Astrocyte (in vitro differentiated cells and primary cell): ENCODE measurements at places on chromosomes 6 and 20. TPM values are rescaled to one million over a fixed set of nuclear protein-coding genes. Genes with fewer than 3 reads are reported as not detected.
A peak's percentile ranks its signal among the peaks of the same experiment; 100 is the strongest.

GRCh38 chr6:52497652-52498408 is 77.7 kb downstream of the EFHC1 start:
- DNase-seq = peak; percentile 62

DNA sequence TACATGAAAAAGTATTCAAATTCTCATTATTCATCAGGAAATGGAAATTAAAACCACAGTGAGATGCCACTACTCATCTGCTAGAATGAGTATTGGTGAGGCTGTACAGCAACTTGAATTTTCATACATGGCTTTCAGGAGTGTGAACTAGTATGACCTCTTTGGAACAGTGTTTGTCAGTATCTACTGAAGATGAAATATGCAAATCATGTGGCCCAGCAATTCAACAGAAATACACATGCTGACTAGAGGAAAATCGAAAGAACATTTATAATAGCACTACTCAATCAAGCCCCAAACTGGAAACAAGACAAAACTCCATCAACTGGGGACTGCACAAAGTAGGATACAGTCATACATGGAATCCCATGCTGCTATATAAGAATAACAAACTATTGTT is 102.2 kb downstream of the DCDC2 start:
- no peak for DNase-seq

DNA sequence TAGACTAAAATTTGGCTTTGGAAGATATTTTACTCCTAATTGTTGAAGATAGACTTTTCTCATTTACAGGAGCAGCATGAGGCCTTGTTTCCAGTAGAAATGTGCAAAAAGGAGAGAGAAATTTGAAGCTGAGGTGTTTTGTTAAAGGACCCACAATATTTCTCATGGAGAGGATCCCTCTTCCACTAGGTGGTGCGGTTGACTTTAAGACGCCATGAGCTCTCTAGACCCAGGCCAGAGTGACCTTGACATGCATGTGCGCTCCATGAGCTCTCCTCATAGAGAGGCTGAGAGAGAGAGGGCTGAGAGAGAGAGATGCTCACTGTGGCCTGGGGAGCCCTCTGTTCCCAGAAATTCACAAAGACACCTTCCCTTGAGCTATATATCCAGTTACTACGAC is 861.2 kb upstream of the EYS start:
- DNase-seq = no peak

DNA sequence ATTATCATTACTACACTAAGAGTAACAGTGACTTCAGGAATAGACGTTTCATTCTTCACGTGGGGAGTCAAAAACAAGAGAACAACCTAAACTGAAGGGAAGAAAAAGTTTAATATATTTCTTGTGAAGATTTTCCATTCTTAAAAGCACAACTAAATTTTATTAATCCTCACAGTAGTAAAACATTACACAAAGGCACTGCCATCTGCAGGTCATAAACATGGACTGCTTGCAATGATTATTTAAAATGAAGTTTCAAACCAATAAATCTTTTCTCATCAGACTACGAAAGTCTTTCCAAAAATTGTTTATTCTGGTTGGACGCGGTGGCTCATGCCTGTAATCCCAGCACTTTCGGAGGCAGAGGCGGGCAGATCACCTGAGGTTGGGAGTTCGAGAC is 2.6 kb downstream of the NCOA5 start:
- DNase-seq = no peak

DNA sequence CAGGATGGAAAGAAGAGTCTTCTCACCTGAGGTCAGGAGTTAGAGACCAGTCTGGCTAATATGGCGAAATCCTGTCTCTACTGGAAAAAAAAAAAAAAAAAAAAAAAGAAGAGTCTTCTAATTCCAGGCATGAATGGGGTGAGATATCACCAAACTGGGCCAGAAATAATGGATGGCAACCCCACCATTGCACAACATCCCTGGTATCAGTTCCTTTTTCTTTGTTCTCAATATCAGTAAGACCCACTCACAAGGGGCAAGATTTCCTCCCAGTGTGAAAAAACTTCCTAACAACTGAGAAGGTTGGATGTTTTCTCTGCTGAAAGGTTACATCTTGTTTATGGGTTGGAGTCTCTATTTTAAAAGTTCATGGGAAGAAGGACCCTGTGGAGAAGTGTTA is 23.6 kb upstream of the NR2E1 start:
- DNase-seq = no peak

- no peak for DNase-seq
Measured at GRCh38 chr20:61903575-61904340, 161.9 kb downstream of the TAF4 start.

- DNase-seq = no peak
Measured at GRCh38 chr20:15296422-15296821, 959.0 kb upstream of the FLRT3 start.

DNA sequence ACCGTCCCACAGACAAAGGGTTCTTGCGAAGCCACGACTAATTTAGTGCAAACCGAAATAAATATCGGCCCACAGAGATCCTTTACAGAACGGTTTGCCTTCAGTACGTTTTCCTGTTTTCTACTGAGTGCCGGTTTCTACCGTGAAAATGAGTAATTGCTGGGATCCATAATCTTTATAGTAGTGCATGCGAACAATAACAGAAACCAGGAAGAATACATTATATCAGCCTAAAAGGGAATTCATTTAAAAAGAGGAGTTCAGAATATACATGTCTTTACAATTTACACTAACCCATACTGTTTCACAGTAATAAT is 292 bp upstream of the MTCL3 start:
- DNase-seq = no peak

GRCh38 chr6:143026696-143027449 is 33.8 kb upstream of the AIG1 start:
- DNase-seq = no peak

- DNase-seq = no peak
Measured at GRCh38 chr6:145829102-145829501, 14.5 kb upstream of the FBXO30 start.

MUCL3 gene
- not detected in 2 replicates for total RNA-seq

SCRT2 gene
- not detected in 2 replicates for total RNA-seq

ISM1 gene
- 0.50 and 0.98 TPM in 2 replicates for total RNA-seq

TTBK1 gene
- total RNA-seq = 0.14 TPM in 1 of 2 replicates, not detected in the other

TAB2 gene
- total RNA-seq = 81.8 and 85.7 TPM in 2 replicates

HCK gene
- 0.34 and 0.53 TPM in 2 replicates for total RNA-seq

MEI4 gene
- 0.54 and 0.58 TPM in 2 replicates for total RNA-seq

USP49 gene
- 3.8 and 5.5 TPM in 2 replicates for total RNA-seq
